ENCODE measurements at places on chromosomes 6 and 20. TPM values are rescaled to one million over a fixed set of nuclear protein-coding genes. Genes with fewer than 3 reads are reported as not detected.

DNA sequence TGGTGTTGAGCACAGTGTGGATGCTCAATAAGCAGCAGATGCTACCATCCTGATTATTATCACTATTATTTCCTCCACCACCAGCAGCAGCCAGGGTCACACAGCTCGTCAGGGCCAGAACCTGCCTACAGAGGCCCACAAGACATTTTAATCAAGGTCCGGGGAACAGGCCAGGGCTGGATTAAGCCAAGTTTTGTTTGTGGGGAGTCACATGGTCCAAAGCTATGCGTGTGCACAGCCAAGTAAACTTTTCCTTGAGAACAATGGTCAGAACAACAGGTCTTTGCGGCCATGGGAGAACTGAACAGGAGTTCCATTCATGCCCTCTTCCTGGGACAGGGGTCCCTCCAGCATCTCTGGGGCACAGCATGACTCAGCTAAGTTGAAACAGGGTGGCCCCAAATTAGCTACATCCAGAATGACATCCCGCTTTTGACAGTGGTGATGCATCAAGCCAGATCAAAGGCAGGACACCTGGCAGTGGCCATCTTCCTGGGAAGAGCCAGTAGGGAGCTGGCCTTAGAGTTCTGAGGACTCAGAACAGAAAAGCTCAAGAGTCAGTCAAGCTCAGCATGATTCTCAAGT, 11.7 kb downstream of the SNTA1 start:
- no peak for DNase-seq

- DNase-seq: no peak
Measured at GRCh38 chr6:6392214-6393068, 72.0 kb upstream of the F13A1 start.

The TFAP2A gene
- 0.39 TPM for total RNA-seq

GRCh38 chr20:23032056-23032749, 2.9 kb upstream of the SSTR4 start:
- no peak for DNase-seq

DNA sequence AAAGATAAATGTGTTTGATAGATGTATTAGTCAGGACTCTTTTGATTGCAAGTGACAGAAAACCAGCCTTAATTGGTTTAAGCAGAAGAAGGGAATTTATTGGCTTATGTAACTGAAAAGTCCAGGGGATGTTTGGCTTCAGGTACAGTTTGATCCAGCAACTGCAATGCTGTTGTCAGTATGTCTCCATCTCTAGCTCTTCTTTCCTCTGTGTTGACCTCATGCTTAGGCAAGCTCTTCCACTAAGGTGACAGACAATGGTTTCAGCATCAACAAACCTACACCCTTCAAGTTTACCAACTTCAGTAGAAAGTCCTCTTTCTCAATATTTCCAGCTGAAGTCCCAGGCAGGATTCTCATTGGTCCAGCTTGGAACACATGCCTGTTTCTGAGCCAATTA, 28.1 kb upstream of the ARFGEF2 start:
- no peak for DNase-seq

GRCh38 chr6:110055387-110055735, 77.2 kb downstream of the GPR6 start:
- no peak for DNase-seq

The SPATS1 gene
- total RNA-seq: 0.25 TPM

The TRPC4AP gene
- 73.0 TPM for total RNA-seq

DNA sequence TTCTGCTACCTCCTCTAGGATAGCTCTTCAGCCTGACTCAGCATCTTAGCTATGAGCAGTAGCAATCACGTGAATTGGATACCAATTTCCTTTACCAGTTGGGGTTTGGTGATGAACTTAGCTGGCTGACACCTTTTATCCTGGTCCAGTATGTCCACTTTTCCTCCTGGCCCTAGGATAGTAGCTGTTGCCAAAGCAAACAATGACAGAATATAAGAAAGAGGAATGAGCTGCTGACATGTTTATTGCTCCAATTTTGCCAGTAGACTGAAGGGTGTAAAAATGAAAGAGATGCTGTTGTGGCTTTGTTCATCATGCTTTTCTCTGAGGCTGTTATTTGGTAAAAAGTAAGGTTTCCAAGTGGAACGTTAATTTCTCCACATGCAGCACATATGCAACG, 168.3 kb upstream of the JAG1 start:
- no peak for DNase-seq

The PGC gene
- total RNA-seq: not detected

The PLCB4 gene
- total RNA-seq: 20.6 TPM

DNA sequence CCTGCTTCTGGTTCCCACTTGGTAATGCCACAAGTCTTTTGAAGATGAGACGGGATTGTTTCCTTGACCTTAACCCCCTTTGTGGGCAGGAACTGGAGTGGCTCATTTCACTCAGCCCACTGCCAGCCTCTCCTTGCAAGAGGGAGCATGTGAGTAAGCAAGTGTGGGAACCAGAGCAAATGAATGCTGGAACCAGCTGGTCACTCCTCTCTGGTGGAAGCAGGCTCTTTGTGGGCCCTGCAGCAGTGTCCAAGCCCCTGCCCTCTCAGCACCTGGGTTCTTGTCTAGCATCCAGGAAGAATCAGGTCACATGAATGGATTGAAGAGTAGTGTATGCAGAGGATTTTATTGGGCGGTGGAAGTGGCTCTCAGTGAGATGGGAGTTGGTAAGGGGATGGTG, 944.5 kb downstream of the QKI start:
- no peak for DNase-seq

The CENPQ gene
- 31.1 TPM for total RNA-seq

Data from neural progenitor cell (in vitro differentiated cells).